ENCODE measurements at places on chromosomes 5 and 9.

GRCh38 chr5:132951897-132952296, 11.5 kb downstream of the AFF4 start:
- DNase-seq, result no peak

GRCh38 chr5:134463991-134464760, 52.5 kb upstream of the CDKN2AIPNL start:
- DNase-seq, result no peak

- DNase-seq, result no peak
Observed at GRCh38 chr5:160173-160510, 31.2 kb upstream of the LRRC14B start.

- no peak for DNase-seq
Observed at GRCh38 chr5:51095486-51095885, 287.8 kb upstream of the ISL1 start.

DNA sequence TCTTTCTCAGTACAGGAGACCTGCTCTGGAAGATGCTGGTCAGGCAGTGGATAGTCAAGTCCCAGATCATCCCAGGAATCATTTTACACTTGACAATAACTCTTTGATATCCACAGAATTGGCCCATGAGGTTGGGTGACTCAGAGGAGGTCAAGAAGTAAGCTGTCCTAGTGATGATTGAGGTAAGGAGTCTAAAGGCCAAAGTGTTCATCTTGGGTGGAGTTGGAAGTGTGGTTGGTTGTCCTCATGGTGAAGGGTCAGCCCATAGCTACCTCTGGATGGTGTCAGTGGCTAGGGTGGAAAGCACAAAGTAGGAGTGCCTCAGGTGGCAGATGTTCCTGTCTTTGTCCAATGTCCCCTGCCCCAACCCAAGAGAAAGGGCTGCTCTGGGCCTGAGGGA, 24.1 kb upstream of the RCL1 start:
- DNase-seq, result no peak

All from stimulated activated CD4-positive, alpha-beta T cell treated with anti-CD3 and anti-CD28 coated beads, Interleukin-12 subunit alpha, Interleukin-12 subunit beta, amount 100 ng/mL, for 4 hours (primary cell).